Stimulated activated CD4-positive, alpha-beta T cell treated with anti-CD3 and anti-CD28 coated beads, Interleukin-2, amount 100 ng/mL, for 24 hours (primary cell): ENCODE measurements at places on chromosomes 16 and 17.

DNA sequence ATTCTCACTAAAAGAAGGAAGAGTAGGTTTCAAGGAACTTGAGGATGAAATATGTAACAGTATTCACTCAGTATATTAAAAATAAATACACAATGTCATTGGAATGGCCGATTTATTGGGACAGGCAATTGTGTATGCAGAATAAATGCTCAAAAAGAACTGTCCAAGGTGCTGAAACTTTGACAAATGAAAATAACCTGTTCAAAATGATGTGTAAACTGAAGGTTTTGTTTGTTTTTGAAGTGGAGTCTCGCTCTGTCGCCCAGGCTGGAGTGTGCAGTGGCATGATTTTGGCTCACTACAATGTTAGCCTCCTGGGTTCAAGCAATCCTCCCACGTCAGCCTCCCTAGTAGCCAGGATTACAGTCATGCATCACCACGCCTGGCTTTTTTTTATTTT lies 318.7 kb upstream of the RBFOX1 start:
- no peak for DNase-seq

- no peak for DNase-seq
These were observed 3.6 kb downstream of the MATCAP1 start for GRCh38 chr16:67180166-67180565.

- no peak for DNase-seq
These were observed 7.0 kb downstream of the COX4I1 start for GRCh38 chr16:85806539-85806938.

DNA sequence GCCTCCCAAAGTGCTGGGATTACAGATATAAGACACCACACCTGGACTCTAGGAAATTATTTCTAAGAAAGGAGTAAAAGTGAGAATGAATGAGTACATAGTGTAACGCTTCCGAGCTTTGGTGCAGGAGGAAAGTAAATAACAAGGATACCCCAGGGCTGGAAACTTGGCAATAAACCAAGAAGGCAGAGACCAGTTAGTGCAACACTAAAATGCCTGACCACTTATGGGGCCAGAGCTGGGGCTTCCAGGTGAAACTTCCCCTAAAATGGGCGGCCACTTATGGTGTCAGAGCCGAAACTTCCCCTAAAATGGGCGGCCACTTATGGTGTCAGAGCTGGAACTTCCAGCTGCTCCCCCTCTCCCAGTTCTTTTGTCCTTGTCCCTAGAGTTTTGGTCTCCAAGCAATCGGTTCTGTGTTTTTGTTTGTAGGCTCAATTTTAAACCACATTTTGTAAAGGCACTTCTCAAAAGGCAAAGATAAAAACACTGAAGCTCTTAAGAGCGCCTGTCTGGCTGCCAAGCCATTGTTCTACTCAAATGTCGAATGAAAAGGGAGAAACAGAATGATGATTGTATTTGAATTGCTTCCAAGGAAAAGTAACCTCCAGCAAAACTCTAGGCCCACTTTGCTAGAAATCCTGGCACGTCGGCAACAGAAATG lies 63.9 kb downstream of the NXN start:
- no peak for DNase-seq

- no peak for DNase-seq
These were observed at the start of gene TNFRSF13B for GRCh38 chr17:16971458-16972338. Gene TNFRSF13B (minus strand): TSS chr17:16972118. CDS start chr17:16972075, 43 bp downstream.
